Osteoblast (primary cell): ENCODE measurements at places on chromosomes 12 and 14.

GRCh38 chr12:14849661-14850060 is 6.3 kb upstream of the ART4 start:
- H3K27me3 ChIP-seq = no peaks in the 10 kb centered on the region
- no peak overlapping the region for H3K27ac ChIP-seq

- no peaks in the 10 kb centered on the region for H3K27me3 ChIP-seq
- no peak for DNase-seq
- H3K4me1 ChIP-seq = peaks cover 8% of the 10 kb centered on the region
- no peaks in the 10 kb centered on the region for H3K36me3 ChIP-seq
- H3K27ac ChIP-seq = peak overlapping the region; percentile 37
Measured at GRCh38 chr12:15208871-15209656, 12.2 kb downstream of the RERG start.

GRCh38 chr14:96011607-96012006 is 27.6 kb upstream of the C14orf132 start:
- no peaks in the 10 kb centered on the region for H3K36me3 ChIP-seq
- H3K4me1 ChIP-seq = no peaks in the 10 kb centered on the region
- no peak for DNase-seq
- peaks cover 20% of the 10 kb centered on the region for H3K27me3 ChIP-seq

GRCh38 chr14:36996133-36996856 is 176.1 kb downstream of the SLC25A21 start:
- no peak overlapping the region for H3K4me3 ChIP-seq
- H3K27me3 ChIP-seq = no peaks in the 10 kb centered on the region
- peaks cover 15% of the 10 kb centered on the region for H3K4me1 ChIP-seq
- no peak overlapping the region for H3K27ac ChIP-seq

- no peaks in the 10 kb centered on the region for H3K36me3 ChIP-seq
- no peak overlapping the region for H3K27ac ChIP-seq
- DNase-seq = no peak
- H3K4me1 ChIP-seq = no peaks in the 10 kb centered on the region
Measured at GRCh38 chr14:22740020-22740419, 26.5 kb upstream of the OXA1L start.

- no peak overlapping the region for H3K4me3 ChIP-seq
- H3K27me3 ChIP-seq = no peaks in the 10 kb centered on the region
- no peaks in the 10 kb centered on the region for H3K36me3 ChIP-seq
- no peaks in the 10 kb centered on the region for H3K4me1 ChIP-seq
- DNase-seq = no peak
Measured at GRCh38 chr14:89196545-89196944, 220.5 kb downstream of the FOXN3 start.

DNA sequence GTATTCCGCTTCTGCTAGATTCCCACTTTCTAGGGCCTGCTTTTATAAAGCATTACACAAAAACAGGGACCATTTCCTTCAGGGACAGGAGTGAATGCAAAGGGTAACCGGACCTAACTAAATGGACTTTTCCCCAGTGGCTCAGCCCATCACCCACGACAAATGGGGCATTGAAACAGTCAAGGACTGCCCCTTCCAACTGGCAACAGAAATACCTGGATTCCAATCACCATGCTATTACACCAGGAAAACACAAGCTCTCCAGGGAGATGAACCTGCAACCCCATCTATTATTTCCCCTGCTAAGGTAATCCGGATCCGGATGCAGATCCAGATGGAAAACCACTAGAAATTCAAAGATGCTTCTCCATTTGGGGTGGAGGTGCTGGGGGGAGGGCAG is 1.0 kb downstream of the MPHOSPH9 start:
- peak overlapping the region; percentile 92 for H3K4me3 ChIP-seq
- H3K36me3 ChIP-seq = no peaks in the 10 kb centered on the region
- H3K27me3 ChIP-seq = no peaks in the 10 kb centered on the region
- DNase-seq = peak; percentile 42
- peaks cover 20% of the 10 kb centered on the region for H3K4me1 ChIP-seq

GRCh38 chr14:95915330-95915729 is 38.7 kb downstream of the TUNAR start:
- no peak overlapping the region for H3K4me3 ChIP-seq
- DNase-seq = no peak
- no peaks in the 10 kb centered on the region for H3K4me1 ChIP-seq
- no peaks in the 10 kb centered on the region for H3K36me3 ChIP-seq
- no peak overlapping the region for H3K27ac ChIP-seq

DNA sequence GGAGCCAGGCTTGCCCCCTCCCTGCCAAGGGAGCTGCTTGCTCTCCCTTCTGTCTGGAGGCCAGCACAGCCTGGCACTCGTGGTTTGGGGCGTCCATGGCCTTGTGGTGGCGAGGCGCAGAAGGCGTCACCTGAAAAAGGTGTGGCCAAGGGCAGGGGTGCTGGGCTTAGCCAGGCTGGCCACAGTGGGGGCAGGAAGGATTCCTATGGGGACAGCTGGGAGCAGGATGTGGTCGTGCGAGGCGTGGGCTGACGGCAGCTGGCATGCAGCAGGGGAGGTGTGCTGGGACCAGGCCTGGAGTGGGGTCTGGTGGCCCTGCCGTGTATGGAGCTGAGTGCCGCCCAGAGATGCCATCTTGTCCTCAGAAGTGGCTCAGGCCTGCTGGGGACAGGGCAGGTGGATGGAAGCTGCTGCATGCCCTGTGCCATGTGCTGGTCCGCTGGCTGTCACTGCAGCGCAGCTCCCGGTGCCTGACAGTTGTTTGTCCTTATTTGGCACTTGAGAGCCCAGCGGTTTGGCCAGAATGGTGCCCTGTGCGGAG is 30.0 kb downstream of the SH2B3 start:
- peak overlapping the region; percentile 81 for H3K27ac ChIP-seq
- DNase-seq = peak; percentile 25
- H3K36me3 ChIP-seq = peaks cover 7% of the 10 kb centered on the region

GRCh38 chr12:2052826-2053678 is at the start of gene CACNA1C:
Gene CACNA1C (plus strand): TSS chr12:2052987. CDS start chr12:2053563, 576 bp downstream.
- peak; percentile 99 for DNase-seq
- no peaks in the 10 kb centered on the region for H3K27me3 ChIP-seq
- H3K4me1 ChIP-seq = peaks cover 27% of the 10 kb centered on the region
- peak within 1 kb of the TSS; percentile 86 for H3K4me3 ChIP-seq

DNA sequence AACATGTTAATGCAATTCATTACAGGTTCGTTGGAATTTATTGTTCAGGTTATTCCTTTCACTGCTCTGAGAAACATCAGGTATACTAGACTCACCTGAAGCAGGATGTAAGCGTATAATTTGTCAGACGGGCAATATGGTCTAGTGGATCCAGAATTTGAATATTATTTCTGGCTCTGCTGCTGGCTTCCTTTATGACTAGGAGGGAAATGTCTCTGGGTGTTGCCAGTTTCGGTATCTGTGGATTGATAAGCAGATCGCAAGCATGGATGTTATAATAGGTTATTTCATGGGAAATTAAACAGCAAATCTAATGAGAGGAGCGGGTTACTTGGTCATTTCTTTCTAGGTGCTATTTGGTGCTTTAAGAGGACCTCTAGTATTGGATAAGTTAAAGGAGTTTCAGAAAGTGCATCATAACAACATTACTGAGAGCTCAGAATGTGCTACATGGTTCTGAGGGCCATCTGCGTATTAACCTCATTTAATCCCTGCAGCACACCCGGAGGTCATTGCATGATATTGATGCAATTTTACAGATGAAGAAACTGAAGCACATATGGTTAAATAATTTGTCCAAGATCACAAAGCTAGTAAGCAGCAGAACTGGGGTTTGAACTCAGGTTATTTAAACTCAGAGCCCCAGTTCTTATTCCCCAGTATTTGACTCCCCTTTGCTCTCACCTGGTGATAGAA is 47.3 kb upstream of the BCAT1 start:
- H3K4me3 ChIP-seq = no peak overlapping the region

DNA sequence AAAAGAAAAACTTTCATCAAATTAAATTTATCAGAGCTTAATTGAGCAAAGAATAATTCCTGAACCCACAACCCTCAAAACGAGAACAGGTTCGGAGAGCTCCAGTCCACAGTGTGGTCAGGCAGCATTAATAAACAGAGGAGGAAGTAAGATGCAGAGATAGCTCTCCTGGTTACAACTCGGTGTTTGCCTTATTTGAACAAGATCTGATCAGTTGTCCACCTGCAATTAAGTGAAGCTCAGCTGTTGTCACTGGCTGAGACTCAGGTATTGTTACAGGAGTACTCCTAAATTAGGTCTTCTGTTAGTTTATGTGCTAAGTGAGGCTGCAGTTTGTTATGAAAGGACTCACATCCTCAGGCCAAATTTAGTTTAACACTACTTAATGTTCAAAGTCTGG is 451.4 kb upstream of the PDE3A start:
- no peaks in the 10 kb centered on the region for H3K4me1 ChIP-seq
- H3K27me3 ChIP-seq = no peaks in the 10 kb centered on the region
- no peak for DNase-seq
- no peak overlapping the region for H3K27ac ChIP-seq
- no peaks in the 10 kb centered on the region for H3K36me3 ChIP-seq
- H3K4me3 ChIP-seq = no peak overlapping the region

DNA sequence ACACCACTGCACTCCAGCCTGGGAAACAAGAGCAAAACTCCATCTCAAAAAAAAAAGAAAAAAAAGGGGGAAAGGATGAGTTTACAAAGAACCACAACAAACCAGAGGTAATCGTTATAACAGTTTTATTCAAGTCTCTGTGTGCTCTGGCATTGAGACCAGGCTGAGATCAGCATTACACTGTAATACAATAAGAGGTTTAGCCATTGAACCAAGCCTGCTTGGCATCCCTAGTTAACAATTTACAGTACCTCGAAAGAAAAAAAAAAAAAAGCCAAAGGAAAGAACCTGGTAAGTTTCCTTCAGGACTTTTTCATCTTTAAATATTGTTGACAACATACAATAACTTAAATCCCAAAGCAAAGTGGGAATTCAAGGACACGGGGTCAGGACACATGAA is 80.7 kb downstream of the TTC9 start:
- no peak overlapping the region for H3K4me3 ChIP-seq
- no peak for DNase-seq
- peaks cover 20% of the 10 kb centered on the region for H3K27me3 ChIP-seq
- no peaks in the 10 kb centered on the region for H3K4me1 ChIP-seq
- no peak overlapping the region for H3K27ac ChIP-seq

GRCh38 chr12:132458846-132459641 is 30.9 kb upstream of the FBRSL1 start:
- H3K27me3 ChIP-seq = no peaks in the 10 kb centered on the region
- no peaks in the 10 kb centered on the region for H3K4me1 ChIP-seq

- no peak overlapping the region for H3K4me3 ChIP-seq
- DNase-seq = no peak
- no peak overlapping the region for H3K27ac ChIP-seq
- no peaks in the 10 kb centered on the region for H3K36me3 ChIP-seq
Measured at GRCh38 chr12:11609045-11609444, 40.4 kb upstream of the ETV6 start.

DNA sequence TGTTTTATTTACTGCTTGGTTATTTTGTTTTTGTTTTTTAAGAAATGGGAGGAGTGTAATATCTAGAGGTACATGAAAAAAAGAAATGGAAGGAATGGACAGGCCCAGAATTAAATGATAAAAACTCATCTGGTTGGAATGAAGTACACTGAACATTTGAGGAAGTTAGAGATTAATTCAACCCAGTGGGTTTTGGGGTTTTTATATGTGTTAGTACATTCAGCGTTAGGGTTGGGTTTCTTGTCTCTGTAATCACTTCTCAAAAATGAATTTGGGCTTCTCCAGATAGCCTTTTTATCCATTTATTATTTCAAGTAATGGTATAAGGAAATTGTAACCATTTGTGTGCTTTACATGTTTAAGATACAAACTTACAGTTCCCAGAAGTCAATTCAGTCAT is 19.5 kb upstream of the NUP107 start:
- H3K4me3 ChIP-seq = no peak overlapping the region
- H3K4me1 ChIP-seq = no peaks in the 10 kb centered on the region
- H3K27me3 ChIP-seq = no peaks in the 10 kb centered on the region
- no peak for DNase-seq
- H3K27ac ChIP-seq = no peak overlapping the region

DNA sequence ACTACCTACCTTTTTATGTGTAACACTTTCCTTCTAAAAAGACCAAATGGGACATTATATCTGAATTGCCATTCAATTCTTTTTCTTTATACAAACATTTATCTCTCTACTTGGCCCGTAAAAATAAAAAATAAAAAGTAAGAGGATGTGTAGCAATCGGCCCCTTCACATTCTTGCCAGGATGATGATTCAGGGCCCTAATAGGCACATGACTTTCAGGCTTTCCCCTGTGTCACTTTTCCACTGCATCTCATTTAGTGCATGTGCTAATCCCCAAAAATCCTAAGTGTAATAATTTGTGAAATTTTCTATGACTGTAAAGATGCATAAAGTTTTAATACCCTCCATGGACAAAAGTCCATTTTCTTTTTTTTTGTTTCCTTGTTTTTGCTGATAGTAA is 23.0 kb upstream of the ATP2B1 start:
- H3K27ac ChIP-seq = peak overlapping the region; percentile 95
- no peak overlapping the region for H3K4me3 ChIP-seq
- DNase-seq = peak; percentile 82
- no peaks in the 10 kb centered on the region for H3K27me3 ChIP-seq

DNA sequence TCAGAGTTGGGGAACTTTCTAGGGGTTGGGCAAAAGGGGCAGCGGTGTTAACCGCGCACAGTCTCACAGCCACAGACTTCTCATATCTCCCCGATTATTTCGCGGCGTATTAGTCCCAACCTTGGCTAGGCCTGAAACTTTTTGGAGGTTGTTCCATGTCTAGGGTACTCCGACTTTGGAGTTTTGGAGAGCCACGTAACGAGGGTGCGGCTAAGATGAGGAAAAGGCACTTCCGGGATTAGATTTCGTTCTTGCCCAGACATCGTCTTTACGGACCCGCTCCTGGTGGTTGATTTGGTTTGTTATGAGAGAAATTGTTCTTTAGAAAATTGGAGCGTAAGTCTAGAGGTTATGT is 513 bp downstream of the CCNK start:
- H3K36me3 ChIP-seq = no peaks in the 10 kb centered on the region
- no peaks in the 10 kb centered on the region for H3K27me3 ChIP-seq
- H3K4me3 ChIP-seq = peak overlapping the region; percentile 92
- H3K27ac ChIP-seq = peak overlapping the region; percentile 92

DNA sequence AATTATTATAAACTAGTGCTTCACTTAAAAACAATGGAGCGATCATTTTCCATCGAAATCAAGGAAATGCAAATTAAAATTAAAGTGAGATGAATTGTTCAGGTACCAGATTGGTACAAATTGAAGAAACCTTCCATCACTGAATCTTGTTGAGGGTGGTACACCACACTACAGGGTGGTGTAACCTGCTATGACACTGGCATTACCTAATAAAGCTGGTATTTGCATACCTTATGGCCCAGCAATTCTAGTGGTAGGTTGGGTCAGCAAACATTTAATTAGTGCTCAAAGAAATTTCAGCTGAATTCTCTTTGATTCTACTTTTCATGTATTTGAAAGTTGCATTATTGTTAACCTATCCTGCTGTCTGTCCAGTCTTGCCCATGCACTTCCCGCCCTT is 9.2 kb downstream of the TIGAR start:
- peaks cover 5% of the 10 kb centered on the region for H3K36me3 ChIP-seq
- H3K4me1 ChIP-seq = no peaks in the 10 kb centered on the region
